ENCODE measurements at places on chromosomes 16 and 17.

DNA sequence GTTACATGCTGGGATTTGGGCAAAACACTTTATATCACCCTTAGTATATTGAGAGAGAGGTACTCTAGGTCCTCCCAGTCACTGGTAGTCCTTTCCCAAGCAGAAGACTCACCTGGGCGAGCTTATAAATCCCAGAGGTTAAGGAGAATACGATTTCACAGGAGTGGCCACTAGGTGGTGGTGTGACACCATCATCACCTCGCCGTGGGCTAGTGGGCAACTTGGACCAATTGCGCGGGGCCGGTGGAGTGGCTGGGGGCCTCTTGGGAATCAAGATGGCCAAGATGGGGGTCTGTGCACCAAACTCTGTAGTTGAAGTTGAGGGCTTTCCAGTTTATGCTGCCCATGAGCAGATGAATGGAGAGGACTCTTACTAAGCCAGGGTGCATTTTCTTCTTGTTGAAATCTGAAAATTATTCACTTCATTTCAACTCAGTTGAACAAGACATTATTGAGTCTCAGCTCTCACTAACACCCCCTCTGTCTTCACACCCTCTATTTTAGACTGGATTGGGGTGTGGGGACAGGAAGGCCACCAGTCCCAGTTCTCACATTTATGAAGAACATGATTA is 38.2 kb upstream of the PIRT start:
- peak; percentile 8 for DNase-seq

DNA sequence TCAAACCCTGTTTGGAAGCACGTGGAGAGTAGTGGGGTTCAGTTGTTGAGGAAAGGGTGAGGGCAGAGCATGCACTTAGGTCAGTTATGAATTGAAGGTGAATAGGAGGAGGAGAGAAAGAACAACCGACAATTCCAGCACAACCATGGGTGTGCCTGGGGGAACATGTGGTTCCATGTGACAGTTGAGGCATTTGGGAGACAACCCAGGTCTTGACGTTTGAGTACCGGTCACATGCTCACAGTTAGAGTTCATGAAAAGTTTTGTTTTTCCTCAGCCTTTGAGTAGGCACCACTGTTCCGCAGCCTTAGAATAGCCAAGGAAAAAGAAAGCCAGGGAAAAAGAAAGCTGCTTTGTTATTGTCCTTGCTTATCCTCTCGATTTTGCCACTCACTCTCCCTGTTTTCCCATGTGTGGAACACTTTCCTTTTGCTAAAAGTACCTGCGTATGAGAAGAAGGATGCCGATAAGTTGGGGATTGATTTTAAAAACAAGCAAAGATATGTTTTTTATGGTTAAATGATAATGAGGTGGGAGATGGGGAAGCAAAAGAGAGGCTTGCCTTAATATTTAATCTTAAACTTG is 25.6 kb upstream of the ABCC11 start:
- DNase-seq: no peak

GRCh38 chr16:55388131-55388862 is 64.3 kb downstream of the IRX6 start:
- no peak for DNase-seq

- DNase-seq: peak; percentile 44
Measured at GRCh38 chr16:22191532-22192260, 14.4 kb upstream of the EEF2K start.

DNA sequence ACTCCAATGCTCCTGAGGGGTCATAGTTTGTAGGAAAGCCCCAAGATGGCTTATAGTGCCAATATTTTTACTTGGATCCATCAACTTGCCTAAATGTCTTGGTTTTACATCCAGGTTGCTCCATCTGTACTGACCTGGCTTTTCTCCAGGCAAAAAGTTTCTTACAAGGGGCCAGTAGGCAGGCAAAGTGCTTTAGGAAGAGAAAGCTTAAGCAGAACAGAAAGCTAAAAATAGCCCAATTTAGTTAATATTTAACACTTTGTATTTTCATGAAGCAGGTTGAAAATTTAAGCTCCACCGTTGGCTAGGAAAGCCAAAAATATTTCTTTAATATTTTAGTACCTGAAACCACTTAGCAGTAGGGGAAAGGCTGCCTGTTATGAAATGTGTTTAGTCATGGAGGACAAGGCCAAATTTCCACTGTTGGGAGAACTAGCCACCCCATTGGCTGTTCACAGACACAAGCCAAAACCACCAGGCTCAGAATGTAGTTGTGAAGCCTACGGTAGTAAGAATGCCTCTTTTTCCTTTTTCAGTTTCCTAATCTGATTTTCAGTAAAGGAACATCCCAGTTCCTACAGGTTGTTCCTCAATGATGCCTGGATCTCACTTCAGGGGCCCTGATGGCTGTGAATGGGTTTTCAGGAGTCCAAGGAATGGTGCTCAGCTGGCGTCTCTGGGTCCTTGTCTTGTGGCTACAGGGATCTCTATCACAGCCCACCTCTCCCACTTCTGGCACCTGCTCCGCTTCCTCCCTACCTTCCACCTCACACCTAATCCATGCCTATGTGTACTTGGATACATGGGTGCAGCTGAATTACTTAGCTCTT is 324.8 kb downstream of the PMP22 start:
- DNase-seq: no peak

GRCh38 chr16:84072014-84072413 is 29.4 kb upstream of the SLC38A8 start:
- DNase-seq: no peak

- DNase-seq: no peak
Measured at GRCh38 chr16:78469787-78470186, 370.3 kb downstream of the WWOX start.

- no peak for DNase-seq
Measured at GRCh38 chr17:10161386-10161785, 37.0 kb downstream of the GAS7 start.

DNA sequence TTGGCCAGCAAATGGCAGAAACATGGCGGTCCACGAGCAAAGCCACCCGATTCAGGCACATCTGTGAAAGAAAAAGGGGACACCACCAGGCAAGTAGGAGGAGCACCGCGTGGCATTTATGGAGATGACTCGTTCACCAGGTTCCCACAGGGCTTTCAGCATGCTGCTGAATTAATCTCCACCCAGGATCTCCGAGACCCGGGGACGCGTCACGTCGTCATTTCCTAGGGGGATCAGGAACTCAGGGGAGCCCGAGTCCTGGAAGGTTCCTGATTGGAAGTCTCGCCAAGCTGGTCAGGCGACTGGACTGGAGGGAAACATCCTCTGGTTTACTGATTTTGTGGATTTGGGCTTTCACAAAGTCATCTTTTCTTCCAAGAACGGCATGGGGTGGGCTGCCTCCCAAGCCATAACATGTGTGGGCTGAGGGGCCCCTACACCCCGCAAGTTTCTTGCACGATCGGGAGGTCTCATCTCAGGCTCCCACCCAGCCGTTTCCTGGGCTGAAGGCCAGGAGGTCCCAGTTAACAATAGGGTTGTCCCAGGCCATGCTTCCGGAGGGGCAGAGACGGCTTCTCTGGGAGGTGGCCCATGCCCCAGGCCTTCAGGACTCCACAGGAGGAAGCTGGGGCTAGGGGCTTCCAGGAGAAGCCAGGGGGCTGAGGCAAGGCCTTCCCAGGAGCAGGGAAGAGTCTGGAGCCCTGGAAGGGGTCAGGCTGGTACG is 645 bp downstream of the DNAH17 start:
- no peak for DNase-seq

- DNase-seq: no peak
Measured at GRCh38 chr17:43453331-43453812, 30.4 kb upstream of the DHX8 start.

- DNase-seq: no peak
Measured at GRCh38 chr16:676913-677312, 1.4 kb downstream of the RHBDL1 start.

GRCh38 chr16:10518479-10519041 is 61.8 kb downstream of the EMP2 start:
- DNase-seq: no peak

GRCh38 chr16:68116256-68116867 is 31.2 kb downstream of the NFATC3 start:
- no peak for DNase-seq

GRCh38 chr16:68335175-68335574 is 24.4 kb downstream of the PRMT7 start:
- DNase-seq: no peak

GRCh38 chr16:27817038-27817437 is 246.5 kb downstream of the GSG1L start:
- no peak for DNase-seq

DNA sequence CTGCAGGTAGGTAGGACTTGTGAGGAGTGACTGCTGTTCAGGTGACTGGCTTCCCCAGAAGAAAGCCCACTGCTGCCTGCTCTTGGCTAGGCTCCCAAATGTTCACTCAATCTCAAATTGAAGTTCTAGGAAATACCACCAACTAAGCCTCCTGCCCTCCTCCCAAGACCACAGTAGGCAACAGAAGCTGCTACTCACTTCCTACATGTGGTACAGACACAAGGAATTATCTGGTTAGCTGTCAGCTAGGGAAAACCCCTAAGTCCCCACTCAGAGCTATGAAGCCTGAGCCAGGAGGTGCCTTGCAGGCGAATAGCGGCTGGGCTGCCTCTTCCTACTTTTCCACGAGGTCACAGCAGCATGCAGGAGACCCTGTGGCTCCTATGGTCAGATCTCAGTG is 4.9 kb downstream of the FBXO39 start:
- no peak for DNase-seq

GRCh38 chr17:9844153-9844552 is 18.4 kb downstream of the GLP2R start:
- DNase-seq: no peak

DNA sequence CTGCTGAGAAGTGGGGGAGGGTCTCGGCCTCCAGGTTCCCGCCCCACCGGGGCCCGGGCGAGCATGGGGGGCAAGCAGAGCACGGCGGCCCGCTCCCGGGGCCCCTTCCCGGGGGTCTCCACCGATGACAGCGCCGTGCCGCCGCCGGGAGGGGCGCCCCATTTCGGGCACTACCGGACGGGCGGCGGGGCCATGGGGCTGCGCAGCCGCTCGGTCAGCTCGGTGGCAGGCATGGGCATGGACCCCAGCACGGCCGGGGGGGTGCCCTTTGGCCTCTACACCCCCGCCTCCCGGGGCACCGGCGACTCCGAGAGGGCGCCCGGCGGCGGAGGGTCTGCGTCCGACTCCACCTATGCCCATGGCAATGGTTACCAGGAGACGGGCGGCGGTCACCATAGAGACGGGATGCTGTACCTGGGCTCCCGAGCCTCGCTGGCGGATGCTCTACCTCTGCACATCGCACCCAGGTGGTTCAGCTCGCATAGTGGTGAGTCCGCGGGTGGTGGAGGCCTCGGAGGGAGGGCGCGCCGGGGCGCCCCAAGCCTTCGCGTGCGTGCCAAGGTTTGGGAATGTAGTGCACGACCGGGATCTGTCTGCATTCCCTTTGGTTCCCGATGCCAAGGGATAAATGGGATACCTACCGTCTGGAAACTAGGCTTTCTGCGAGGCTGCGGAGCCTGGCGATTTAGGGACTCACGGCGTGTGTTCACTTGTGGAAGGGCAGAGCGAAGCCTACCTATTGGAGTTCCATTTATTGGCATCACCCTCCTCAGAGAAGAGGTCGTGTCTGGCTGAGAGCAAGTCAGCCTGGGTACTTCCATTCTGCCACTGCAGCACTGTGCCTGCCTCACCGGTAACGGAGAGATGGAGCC is 1.0 kb downstream of the ZNRF1 start:
- DNase-seq: peak; percentile 70

DNA sequence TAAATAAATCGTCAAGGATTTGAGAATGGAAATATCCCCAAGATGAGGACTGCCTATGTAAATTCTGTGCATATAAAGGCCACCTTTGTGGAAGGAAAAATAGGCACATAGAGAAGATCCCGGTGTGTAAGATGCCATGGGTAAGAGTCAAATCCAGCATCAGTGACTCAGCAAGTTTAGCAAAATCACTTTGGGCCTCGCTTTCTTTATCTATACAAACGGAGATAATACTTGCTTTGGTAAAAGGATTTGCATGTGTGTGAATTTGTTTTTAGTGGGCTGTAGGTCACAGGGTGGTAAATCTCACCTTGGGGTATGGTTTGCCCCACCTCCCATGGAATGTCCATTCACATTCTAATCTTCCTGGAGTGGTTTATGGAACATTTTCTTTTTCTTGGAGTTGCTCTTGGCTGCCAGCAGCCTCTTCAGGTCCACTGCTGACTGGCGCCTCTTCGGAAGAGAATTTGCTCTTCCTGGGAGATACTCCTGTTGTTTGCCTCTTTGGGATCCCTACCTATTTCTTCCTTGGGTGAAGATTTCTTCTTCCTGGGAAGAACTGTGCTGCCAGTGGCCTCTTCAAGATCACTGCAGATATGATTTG is 587.6 kb downstream of the CDH11 start:
- DNase-seq: no peak

DNA sequence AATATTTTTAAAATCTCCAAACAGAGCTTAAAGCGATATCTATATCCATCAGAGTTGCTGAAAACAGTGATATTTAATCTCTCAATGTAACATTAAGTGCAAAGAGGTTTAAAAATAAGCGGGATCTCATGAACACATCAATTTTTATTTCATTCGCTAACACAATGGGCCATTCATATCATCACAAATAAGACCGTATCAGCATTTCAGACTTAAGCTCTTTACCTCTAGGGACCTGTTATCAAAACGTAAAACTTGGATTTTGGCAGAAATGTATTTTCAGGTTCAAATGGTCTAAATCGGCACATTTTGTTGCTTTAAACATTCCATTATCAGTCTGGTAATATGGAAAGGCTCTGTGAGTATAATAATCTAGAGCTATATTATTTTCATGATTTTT is 77.9 kb downstream of the TOX3 start:
- DNase-seq: no peak

GRCh38 chr16:86306811-86307513 is 203.4 kb upstream of the FOXF1 start:
- DNase-seq: no peak

GRCh38 chr17:71572343-71572742 is 548.5 kb upstream of the SOX9 start:
- no peak for DNase-seq

DNA sequence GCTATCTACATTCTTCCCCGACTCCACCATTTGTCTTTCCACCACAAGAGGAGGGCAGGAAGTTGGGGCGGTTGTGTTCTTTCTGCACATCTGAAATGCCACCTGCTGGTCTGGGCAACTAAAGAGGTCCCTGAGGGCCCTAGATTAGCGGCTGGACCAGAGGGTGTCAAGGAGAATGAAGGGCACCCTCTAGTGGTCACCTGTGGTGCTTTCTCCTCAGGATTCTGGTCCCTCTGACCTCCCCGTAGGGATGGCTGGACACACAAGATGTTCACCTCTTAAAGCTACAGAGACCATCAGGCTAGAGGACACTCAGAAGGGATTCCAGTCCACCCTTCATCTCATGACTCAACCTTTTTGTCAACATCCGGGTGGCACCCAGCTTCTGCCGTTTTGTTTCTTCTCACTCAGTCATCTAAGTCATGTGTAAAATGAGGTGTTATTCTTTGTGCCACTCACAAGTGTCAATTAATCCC is 2.9 kb upstream of the SCIMP start:
- DNase-seq: peak; percentile 44

GRCh38 chr17:50898369-50899004 is 32.3 kb upstream of the TOB1 start:
- no peak for DNase-seq

DNA sequence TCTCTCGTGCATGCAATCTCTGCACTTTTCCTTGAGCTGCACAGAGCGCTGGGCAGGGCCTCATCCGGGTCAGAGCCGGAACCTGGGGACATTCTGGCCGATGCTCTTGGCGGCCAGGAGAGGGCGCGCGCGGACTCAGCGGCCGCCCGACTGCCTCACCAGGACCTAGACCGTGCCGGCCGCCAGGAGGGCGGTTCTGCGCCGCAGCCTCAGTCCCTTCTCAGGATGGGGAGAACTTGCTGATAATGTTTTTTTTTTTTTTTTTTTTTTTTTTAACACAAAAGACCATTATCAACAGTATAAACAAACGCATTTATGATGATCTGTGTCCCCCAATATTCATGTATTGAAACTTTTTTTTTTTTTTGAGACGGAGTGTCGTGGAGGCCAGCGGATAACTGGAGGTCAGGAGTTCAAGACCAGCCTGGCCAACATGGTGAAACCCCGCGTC is 8.1 kb upstream of the FLYWCH2 start:
- DNase-seq: peak; percentile 70
